Brain microvascular endothelial cell (primary cell): ENCODE measurements at places on chromosomes 6 and 20.

DNA sequence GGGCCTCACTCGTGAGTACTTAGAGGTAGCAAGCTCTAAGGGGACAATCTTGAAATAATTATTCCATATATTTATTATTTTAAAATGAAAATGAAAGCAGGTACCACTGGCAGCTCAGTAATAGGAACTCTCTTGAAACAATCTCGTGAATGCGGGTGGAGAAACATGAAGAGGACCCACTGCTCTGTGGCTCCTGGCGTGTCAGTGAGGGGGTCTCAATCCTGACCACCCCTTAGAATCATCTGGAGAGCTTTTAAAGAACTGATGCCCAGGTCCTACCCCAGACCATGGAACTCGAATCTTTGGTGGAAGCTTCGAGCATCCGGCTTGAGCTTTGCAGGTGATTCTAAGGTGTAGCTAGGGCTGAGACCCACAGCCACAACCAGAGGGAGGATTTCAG is 23.9 kb upstream of the PXDC1 start:
- no peak for DNase-seq

DNA sequence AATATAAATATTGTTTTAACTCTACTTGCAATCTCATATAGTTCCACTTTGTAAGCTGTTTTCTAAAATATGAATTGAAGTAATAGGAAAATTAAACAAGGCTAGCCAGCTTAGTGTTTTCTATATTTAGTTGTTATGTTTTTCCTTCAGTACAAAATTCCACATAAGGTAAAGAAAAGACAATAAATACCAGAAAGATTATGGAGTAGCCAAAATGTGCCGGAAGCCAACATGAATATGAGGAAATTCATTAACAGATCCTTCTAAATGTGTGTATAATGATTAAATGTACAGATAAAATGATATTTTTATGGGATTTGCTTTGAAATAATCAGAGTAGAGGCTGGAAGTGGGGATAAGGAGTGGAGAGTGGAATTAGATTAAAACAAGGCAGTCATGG is 52.5 kb upstream of the COL21A1 start:
- DNase-seq, result no peak

DNA sequence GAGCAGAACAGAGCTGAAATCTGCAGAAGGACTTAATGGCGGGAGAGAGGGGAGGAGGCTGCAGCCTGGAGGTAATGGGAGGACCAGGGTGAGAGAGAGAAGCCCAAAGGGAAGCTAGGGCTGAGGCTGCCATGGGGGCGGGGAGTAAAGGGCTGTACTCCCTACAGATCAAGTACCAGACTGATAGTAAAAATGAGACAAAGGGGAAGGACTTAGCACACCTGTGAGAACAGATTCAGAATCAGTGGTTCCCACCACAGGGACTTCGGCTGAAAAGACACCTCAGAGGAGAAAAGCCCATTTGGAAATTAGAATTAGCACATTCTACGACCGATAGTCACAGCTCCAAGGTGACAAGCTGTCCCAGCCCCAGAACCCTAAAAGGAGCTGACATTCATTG is 6.4 kb upstream of the TBXT start:
- no peak for DNase-seq

GRCh38 chr20:36549942-36550789 is 8.8 kb downstream of the MYL9 start:
- DNase-seq, result no peak

GRCh38 chr20:49990271-49990720 is 7.5 kb downstream of the SNAI1 start:
- DNase-seq, result no peak

- DNase-seq, result no peak
These were observed 18.1 kb downstream of the C6orf132 start for GRCh38 chr6:42124223-42124836.

- no peak for DNase-seq
These were observed 23.2 kb downstream of the INSM1 start for GRCh38 chr20:20391115-20391514.

DNA sequence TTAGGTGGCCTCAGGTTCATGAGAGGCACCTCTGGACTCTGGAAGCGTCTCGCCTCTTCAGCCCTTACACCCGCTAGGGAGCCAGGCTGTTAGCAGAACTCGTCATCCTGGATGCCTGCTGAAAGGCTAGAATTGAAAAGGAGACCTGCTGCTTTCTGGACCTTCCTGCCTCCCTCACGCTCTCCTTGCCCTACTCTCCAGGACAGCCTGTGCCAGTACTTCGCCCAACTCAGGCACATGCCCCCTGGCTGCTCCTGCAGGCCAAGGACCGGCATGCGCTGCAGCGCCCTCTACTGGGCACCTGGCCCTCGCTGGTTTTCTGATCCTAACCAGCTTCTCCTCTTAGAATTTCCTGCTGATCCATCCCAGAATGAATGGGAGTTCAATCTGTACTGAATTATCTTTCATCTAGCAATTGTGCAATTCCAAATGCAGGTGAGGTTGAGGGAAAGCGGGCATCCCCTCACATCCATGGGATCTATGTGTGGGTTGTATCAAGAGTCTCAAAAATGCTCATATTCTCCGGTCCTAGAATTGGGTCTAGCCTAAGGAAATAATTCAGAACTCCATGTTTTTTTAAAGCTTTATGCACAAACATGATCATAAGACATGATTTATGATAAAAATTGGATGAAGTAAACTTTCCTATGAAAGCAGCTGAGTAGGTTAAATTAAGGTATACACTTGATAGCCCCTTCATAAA is 78.0 kb downstream of the PTPN1 start:
- DNase-seq, result peak; percentile 52

DNA sequence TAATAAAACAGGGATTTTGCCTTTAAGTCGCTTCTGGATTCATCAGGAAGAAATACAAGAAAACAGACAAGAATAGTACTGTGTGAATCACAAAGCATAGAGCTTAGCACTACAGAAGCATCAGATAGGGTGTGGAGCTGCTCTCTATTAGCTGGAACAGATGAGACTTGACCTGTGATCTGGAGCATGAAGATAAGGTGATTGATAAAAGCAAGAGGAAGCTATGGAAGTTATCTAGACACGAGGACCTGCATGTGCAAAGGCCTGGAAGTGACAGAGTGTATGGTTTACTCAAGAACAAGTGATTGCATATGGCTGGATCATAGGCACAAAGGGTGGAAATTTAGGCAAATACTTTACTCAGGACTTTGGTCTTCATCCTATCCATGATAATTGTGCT is 112.9 kb upstream of the MLIP start:
- no peak for DNase-seq

DNA sequence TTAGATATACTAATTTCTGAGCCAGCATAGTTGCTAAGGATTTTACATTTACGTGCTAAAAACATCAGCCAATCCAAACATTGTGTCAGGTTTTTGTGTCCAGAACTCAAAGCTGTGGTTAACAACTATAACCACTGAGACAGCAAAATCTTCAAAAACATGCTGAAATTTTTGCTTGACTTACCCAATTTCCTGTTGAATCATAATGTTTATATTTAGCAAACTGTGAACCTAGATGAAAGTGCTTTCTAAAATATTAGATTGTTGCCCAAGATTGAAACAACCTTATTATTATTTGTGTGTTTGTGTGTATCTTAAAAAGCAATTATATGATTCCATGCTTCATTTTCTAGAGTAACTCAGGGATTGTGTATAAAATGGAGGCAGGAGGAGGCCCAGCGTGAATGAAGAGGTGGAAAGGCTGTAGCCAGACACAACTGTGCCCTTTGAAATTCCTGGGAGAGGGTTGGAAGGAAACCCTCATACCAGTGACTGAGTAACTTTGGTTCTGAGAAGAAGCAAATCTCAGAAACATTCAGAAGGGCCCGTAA is 48.0 kb downstream of the ARMC2 start:
- peak; percentile 82 for DNase-seq

- no peak for DNase-seq
These were observed 9.7 kb downstream of the ANKRD60 start for GRCh38 chr20:58218665-58219341.

DNA sequence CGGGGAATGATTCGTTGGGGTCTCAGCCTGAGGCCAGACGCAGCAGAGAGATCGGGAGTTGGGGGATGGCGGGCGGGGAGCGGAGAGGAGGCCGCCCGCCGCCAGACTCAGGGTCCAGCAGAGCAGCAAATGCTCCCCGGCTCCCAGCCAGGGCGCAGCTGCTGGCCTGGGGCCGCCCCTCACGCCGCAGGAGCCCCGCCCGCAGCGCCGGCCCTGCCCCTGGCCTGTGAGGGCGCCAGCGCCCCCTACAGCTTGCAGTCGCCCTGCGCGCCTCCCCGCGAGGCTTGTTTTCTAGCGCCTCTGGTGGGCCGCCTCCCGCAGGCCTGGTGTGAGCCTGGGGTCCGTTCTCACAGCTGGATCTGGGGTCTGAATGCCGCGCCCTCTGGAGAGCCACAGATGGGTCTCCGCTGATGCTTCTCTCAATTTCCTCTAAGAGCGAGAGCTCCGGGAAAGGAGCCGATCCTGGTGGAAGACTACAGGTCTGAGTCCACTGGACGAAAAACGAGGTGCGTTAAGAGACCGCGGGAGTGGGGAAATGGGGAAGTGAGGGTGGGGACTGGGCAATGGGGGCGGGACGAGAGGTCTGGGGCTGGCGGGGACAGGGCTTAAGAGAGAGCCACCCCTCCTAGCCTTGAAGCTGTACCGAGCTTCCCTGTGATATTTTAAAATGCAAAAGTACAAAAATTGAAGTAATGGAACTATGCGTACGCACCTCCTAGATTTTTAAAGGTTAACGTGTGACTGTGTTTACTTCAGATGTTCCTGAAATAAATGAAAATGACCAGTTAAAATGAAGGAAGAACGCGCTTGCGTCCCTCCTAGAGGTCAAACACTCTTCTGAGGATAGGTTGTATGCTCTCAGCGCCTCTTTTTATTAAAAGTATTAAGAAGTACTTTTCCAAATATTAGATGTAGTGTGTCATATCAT is 30.1 kb downstream of the TRIM38 start:
- peak; percentile 89 for DNase-seq
